ENCODE measurements at places on chromosomes 7 and 10.

GRCh38 chr7:132933072-132933458 is 148.8 kb downstream of the CHCHD3 start:
- peak; percentile 20 for DNase-seq

- DNase-seq, result no peak
Measured at GRCh38 chr7:6479067-6479466, 31.3 kb upstream of the DAGLB start.

DNA sequence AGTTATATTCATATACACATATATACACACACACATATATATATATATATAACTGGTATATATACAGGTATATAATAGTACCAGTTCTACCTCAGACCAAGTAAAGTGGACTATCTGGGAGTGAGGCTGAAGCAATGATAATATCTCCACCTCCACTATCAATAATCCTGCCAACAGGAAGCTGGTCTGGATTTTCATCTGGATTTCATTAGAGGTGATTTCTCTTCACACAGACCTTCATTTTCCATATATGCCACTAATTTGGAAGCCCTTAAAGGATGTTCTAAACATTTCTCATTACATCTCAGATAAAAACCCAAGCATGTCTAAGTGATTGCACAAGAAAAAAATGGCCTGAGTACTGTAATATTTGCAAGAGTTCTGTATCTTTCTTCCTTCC is 1.7 kb upstream of the SLC35B4 start:
- DNase-seq, result no peak

- DNase-seq, result no peak
Measured at GRCh38 chr7:10210000-10210399, 763.7 kb upstream of the PHF14 start.

DNA sequence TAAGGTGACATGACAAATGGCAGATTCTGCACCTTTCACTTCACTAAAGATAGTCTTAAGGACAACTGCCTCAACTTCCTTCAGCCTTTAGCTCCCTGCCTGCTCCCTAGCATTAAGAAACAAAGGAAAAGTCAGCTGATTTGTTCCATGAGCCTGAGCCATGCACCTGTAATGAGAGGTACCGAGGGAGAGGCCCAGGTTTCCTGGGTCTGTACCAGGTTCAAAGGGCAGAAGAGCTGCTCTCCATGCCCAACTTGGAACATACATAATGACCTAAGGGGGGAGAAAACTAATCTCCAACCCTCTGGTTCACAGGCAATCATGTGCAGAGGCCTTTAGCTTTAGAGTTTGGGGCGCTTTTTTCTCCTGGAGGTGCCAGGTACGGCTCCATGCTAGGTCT is 111.2 kb downstream of the JAZF1 start:
- DNase-seq, result no peak

GRCh38 chr10:44335330-44336021 is 49.4 kb downstream of the CXCL12 start:
- DNase-seq, result no peak

DNA sequence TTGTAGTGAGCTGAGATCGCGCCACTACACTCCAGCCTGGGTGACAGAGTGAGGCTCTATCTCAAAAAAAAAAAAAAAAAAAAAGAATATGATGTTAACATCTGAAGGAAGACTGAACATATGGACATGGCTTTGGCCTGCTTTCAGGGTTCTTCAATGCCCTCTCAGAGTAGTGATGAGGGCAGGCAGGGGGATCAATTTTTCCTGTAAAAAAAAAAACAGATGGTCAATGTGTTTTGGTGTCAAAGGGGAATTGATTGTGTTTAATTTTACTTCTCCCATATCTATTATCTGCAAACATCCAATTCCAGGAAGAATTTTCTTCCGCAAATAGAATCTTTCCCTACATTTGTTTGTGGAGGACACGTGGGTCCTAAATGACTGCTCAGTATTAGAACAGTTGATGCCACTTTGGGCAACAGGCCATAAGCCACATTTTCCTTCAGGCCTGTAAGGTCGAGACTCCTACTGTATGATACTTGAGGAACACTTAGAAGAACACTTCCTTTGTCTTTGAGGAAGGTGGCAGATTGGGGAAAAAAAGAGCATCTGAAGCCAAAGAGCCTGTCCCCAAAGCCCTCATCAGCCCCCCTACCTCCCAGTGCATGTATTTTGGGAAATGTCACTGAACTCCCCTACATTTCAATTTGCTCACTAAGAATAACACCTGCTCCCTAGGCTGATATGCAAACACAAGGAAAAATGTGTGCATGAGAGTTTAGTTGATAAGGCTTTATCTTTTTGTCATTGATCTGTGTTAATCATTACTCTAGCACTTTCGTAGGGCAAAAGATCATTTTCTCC is 28.3 kb downstream of the MGAM2 start:
- DNase-seq, result no peak

- DNase-seq, result no peak
Measured at GRCh38 chr7:1970895-1971294, 261.9 kb downstream of the MAD1L1 start.

DNA sequence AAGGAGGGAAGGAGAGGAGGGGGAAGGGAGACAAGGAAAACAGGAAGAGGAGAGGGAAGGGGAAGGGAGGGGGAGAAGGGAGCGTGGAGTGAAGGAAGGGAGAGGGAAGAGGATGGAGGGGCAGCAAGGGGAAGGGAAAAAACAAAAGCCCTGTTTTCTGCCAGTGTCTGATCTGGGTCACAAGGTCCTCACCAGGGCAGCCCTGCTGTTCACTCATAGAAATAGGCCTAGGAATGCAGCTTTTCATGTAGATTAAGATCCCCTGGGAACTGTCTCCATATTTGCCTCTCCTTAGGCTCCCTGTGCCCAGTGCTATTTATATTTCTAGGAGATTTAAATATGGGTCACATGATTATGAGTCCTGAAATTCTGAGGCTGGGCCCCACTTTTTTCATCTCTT is 790.7 kb downstream of the TNS3 start:
- no peak for DNase-seq

DNA sequence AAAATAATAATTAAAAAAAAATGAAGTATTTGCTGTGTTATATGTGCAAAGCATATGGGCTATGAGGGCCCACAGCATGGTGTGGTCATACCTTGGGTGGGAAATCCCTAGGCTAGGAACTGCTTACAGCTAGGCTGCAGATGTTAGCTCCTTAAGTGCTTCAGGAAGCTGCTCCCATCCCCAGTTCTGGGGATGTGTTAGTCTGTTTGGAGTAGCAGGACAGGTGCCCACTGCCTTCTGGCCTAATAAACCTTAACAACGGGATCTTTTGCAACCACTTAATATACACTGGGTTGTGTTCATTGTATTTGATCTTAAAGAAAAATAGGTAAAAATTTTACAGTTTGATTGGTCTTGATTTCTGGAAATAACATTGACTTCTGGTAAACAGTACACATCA is 46.3 kb downstream of the HK1 start:
- no peak for DNase-seq

DNA sequence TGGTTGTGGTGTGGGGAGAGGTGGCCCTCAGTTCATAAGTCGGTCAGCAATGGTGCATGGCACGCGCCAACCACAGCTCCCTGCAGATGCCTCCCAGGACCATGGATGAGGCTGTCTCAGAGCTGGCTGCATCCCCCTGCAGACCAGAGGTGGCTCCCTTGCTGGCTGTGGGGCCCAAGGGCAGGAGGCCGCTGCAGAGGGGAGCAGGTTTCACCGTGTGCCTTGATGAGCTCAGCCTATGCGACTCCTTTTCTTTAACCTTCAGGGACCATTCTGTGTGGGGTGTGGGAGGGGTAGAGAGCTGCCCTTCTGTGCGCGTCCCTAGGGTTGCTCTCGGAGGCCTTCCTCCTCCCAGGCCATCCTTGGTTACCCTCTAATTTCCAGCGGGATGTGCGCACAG is 152.4 kb downstream of the ACTR3B start:
- no peak for DNase-seq

- no peak for DNase-seq
Measured at GRCh38 chr10:111177379-111177778, 100.5 kb downstream of the ADRA2A start.

DNA sequence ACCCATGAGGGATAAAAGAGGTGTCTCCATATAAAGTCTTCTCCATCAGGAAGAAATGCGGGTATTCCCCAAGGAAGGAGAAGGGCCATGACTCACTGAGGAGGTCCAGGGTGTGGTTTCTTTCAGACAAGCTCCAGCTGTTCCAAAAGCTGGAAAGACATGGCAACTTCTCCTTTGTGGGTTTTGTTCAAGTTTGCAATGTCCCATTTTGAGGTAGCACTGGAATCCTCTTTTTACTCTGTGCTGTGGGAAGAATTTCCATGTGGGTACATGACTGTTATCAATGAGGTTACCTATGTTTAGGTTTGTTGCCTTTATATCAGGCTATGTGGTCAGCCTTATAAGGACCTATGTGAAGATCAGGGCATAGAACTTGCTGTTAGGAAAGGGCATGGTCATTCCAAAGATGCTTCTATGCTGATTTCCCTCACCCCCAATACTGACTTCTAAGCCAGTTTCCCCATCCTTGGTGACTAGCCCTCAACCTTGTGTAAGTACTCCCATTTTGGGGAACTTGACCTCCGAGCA is 697.5 kb downstream of the INHBA start:
- DNase-seq, result no peak

- DNase-seq, result peak; percentile 74
Measured at GRCh38 chr10:117175901-117176534, 21.3 kb upstream of the KCNK18 start.

- no peak for DNase-seq
Measured at GRCh38 chr7:136509466-136509865, 359.0 kb upstream of the CHRM2 start.

DNA sequence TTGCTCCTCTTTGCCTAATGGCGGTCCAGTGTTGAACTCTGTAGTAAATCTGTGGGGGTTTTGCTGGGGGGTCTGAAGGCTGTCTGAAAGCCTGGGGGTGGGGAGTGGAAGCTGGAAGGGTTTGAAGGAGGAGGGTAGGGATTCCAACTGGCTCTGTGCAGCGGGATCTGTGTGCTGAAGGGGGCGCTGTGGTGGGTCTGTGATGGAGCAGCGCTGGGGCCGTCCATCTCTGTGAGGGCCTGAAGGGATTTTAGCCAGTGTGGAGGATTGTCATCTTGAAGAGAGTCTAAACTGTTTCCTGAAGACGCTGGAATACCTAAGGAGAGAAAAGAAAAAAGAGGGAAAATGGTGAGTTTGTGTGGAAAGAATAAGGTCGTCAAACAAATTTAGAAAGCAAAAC is 129.2 kb downstream of the STRA8 start:
- no peak for DNase-seq

GRCh38 chr7:138097064-138097741 is 20.9 kb downstream of the AKR1D1 start:
- DNase-seq, result peak; percentile 33

DNA sequence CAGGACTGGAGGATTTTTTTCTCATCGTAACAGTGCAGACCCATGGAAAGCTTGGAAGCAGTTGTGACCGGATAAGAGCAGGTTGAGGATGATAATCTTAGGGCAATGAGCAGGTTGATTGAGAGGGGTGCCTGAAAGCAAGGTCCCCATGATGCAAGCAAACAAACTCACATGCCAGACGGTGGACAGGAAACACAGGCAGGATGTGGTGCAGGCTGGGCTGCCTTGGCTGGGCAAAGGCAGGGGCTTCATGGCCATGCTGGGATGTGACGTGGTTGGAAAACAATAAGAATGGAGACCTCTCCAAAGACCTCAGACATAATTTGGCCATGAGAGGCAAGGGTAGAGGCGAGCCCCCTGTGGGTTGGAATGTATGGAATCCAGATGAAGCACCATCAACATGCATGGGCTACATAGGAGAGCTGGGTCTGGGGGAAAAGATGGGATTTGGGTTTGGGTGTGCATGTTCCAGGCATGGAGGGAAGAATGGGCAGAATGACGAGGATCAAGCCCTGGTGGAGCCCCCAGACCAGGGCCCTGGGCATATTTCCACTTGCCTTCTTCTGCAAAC is 58.3 kb downstream of the IKZF1 start:
- DNase-seq, result peak; percentile 35

DNA sequence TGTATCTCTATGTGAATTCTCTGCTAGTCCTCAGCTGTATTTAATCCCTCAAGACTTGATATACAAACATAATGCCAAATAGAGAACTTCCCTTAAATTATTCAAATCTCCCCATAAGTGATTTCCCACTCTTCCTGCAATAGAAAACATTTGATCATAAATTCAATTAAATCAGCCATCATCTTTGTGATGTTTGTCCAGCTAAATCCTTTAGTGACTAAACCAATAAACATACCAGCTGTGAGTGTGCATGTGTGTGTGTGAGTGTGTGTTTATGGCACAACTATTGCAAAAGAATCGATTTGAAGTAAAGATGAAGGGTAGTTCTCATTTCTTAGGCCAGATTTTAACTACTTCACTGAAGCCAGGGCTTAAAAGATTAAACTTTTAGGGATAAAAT is 175.5 kb upstream of the FZD1 start:
- DNase-seq, result no peak

DNA sequence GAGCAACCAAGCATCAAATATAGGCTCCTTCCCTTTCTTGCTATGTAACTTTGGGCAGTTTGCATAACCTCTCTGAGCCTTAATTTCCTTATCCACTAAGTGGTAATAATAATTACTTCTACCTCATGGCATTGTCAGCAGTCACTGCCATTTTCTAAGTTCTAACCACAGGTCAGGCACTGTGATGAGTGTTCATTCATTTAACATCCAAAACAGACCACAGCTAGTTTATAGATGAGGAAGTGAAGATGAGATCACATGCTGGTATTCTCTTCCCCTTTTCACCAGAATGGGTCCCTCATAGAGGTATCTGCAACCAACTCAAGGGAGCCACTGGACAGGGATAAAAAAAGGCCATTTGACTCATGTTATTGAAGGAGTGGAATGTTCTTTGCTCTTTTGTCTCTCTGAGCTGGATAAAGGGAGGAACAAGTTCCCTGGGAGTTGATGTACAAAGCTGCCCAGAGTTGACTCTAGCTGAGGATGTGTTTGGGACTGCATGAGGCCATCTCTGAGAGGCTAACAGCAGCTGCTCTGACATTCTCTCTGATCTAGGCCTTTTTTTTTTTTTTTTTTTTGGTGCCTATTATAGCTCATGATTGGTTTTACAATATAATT is 65.0 kb downstream of the DNAJC12 start:
- DNase-seq, result no peak

DNA sequence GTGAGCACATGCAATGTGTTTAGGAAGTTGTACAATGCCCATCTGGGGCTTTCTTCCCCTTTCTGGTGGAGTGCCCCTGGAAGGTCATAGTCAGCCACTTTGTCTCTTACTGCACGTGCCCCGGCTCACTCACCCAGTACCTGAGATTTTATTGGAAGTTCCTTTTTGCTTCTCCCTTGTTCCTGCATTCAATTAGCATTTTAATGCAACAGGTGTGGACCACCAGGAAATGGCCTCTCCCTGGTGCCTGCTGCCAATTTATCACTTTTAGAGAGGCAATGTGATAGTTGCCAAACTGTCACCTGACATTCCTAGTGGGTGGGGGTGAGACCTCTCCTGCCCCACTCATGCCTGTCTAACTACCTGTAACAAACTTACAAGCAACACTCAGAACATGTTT is 293.4 kb upstream of the DKK1 start:
- DNase-seq, result no peak

- no peak for DNase-seq
Measured at GRCh38 chr10:47347303-47347675, 874 bp upstream of the RBP3 start.

DNA sequence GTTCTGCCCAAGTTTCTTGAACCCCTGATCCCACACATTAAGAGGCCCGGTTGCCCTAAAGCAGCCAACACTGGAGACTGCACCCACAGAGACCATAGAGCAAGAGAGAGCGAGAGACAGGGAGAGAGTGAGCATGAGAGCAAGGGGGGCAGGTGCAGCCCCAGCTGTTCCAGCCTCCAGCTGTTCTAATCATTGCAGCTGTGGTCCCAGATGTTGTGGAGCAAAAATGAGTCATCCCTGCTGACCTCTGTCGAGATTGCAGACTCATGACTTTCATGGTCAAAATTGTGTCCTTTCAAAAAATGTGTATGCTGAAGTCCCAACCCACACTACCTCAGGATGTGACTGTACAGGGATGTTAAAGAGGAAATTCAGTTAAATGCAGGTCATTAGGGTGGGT is 143.9 kb upstream of the FRMD4A start:
- no peak for DNase-seq

Measured in CD4-positive, CD25-positive, alpha-beta regulatory T cell (primary cell).